ENCODE measurements at places on chromosomes 1 and 21.

DNA sequence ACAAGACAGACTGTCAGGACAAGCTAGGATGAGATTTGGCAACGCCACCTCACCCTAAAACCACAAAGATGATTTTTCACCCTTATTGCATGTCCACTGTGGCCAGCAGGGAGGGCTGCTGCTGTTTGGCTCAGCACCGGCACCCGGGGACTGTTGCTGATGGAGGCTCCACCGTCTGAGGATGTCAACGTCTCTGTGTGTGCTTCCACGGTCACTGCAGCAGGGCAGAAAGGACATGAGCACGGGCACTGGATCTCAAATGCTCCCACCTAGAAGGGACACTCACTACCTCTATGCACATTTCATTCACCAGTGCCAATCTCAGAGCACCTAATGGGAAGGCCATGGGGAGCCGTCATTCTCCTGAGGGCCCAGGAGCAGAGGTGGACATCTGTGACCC, 599.6 kb downstream of the PTPRU start:
- no peak for DNase-seq

GRCh38 chr1:83500987-83501591, 497.8 kb downstream of the TTLL7 start:
- DNase-seq: no peak

- DNase-seq: no peak
These were observed 549.7 kb downstream of the SMYD3 start for GRCh38 chr1:245957427-245957826.

DNA sequence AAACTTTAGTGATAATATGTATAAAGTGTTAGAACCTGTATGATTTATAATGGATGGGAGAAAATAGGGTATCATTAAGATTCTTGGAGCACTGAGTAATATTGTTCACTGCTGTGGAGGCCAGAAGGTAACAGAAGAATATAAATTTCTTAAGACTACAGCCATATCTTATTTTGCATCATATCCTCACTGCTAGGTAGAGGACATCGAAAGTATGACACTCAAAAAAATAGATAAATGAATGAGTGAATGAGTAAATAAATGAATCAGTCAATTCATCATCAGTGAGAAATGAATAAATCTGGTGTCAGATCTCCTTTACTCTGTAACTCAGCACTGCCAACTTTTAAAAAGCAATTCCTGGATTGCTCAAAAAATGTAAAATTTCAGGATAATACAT, 33.2 kb downstream of the RGS13 start:
- DNase-seq: no peak

- no peak for DNase-seq
These were observed 28.2 kb downstream of the TRIM62 start for GRCh38 chr1:33153650-33154049.

DNA sequence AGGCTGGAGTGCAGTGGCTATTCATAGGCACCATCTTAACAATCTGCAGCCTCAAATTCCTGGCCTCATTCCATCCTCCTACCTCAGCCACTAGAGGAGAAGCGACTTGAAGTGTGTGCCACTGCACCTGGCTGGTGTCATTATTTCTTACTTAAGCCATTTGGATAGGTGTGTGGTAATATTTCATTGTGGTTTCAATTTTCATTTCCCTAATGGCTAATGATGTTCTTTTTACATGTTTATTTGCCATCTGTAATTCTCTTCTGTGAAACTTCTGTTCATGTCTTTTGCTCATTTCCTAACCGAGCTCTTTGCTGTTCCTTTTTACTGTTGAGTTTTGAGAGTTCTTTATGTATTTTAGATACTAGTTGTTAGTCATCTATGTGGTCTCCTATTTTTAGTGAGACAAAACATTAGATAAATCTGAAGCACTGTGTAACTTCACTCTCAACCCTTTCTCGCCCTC, 66.8 kb downstream of the SLC27A3 start:
- no peak for DNase-seq

GRCh38 chr1:209850342-209850979, 22.7 kb downstream of the UTP25 start:
- DNase-seq: peak; percentile 9

DNA sequence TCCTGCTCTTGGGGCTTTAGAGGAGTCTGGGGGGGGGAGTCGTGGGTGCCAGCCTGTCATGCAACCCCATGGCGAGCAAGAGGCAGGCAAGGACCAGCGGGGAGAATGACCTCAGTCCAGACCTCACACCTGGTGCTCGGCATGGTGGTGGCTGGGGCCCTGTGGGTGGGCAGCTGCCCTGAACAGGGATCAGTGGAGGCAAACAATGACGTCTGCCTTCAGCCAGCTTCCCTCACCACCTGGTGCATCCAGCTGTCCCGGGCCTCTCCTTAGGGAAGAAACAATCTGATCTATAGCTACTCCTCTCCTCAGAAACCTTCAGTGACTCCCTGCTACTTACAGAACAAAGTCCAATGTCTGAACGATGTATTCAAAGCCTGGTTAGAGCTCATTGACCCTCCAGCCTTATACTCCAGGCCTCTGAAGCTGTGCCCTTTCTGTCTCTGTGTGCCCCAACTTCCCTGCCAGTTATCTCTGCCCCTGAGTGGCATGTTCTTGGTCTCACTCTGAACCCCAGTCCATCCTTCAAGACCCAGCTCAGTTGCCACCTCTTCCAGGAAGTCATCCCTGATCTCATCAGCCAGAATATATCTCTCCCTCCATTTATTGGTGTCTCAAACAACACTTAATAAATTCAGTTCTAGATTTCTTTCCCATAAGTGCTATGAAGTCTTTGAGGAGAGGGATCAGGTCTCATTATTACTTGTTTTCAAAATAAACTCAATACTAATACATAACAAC, 6.6 kb downstream of the PADI2 start:
- DNase-seq: no peak

GRCh38 chr1:220317161-220317560, 44.9 kb upstream of the RAB3GAP2 start:
- DNase-seq: no peak

DNA sequence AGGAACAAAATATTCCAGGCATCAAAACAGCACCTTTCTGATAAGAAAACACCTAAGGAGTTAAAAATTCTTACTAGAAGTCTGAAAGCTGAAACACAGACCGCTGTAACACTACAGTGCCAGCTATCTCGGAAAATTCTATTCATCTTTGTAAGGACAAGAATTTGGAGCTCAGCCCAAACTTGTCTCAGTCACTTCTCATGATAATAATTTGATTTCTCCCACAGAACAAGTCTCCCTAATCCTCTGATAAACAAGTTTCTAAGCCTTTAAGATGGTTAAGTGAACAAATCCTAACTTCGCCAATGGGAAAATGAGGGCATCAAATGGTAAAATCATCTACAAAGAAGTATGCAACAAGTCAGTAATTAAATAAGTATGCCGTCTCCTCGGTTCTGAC, 59.9 kb downstream of the SIPA1L2 start:
- no peak for DNase-seq

DNA sequence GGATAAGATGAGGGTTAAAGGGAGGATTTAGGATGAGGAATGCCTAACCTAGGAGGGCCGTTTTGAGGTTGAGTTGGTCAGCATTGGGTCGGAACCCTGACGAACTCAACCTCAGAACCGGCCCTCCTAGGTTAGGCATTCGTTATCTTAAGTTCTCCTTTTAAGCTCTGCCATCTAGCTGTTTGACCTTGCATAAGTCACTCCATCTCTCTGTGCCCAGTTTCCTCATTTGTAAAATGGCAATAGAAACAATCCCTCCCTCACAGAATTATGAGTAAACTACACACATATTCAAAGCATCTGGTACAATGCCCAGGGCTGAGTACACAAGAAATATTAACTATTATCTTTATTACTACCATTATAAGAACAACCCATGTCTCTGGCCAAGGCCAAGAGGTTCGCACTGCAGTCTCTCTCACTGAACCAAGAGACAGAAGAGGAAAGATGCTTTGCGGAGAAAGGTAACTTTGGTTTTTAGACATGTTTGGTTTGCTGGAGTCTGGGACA, 4.8 kb downstream of the ABCB10 start:
- no peak for DNase-seq

DNA sequence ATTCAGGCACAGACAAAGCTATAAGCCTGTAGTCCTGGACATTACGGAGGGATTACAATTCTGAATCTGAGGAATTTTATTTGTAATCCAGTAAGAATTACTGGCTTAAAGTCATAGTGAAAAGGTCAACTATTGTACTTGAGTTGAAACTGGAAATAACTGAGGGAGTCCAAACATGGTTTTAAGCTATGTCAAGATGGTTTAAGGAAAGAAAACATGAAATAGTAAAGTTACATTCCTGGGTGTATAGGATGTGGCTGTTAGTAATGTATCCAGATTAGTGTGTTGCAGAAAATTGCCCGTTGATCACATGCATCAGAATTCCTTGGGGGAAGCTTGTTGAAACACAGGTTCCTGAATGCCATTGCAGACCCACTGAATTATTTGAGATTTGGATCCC, 124.8 kb upstream of the GORAB start:
- DNase-seq: no peak

DNA sequence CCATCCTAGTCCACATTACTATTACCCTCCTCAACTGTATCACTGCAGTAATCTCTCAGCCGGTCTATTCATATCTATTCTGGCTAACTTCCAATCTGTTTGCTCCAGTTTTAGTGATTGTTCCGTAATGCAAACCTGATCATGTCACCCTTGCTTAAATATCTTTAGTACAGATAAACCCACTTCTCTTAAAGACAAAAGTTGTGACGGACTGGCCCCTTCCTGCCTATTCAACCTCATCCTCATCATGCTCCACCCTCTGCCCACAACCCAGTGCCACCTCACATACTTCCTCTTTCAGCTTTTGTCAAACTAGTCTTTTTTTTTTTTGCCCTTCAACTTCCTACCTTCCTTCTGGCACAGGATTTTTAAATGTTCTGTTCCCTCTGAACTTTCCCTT, 2.8 kb upstream of the C1orf162 start:
- DNase-seq: peak; percentile 48

DNA sequence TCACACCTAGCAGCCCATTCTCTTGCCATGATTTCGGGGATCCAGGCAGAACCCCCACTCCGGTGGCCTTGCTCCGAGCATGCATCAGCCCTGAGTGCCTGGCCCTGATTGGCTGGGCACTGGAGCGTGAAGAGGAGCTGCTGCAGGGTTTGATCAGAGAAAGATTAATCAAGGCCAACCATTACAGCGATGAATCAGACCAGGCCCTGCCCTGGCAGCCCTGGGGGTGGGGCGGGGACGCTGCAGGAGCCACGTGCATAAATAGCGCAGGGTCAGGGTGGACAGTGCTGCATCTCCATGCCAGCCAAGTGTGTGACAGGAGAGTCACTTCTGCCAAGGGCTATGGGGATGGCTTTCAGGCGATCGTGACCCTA, 3.4 kb upstream of the FAM131C start:
- DNase-seq: no peak

DNA sequence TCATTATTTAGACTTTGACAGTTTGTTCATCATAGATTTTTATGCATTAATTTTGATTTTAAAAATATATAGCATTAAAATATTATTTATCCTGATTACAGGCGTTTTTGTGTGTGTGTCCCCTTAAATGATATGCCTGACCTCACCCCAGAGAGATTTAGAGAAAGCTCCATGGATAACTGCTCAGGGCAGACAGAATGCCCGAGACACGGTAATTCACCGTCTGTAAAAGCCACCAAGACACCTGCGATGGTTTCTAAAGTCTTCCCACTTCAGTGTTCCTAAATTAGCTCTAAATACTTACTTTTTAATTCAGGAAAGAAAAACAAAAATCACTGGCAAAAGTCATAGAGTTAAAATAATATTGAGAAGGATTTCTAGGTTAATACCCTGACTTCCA, 350.6 kb upstream of the RUNX1 start:
- no peak for DNase-seq

DNA sequence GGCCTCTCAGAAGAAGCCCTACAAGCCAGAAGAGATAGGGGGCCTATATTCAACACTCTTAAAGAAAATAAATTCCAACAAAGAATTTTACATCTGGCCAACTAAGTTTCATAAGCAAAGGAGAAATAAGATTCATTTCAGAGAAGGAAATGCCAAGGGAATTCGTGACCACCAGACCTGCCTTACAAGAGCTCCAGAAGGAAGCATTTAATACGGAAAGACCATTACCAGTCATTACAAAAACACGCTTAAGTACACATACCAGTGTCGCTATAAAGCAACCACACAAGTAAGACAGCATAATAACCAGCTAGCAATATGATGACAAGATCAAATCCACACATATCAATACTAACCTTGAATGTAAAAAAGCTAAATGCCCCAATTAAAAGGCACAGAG, 704.9 kb upstream of the CHRM3 start:
- DNase-seq: no peak

DNA sequence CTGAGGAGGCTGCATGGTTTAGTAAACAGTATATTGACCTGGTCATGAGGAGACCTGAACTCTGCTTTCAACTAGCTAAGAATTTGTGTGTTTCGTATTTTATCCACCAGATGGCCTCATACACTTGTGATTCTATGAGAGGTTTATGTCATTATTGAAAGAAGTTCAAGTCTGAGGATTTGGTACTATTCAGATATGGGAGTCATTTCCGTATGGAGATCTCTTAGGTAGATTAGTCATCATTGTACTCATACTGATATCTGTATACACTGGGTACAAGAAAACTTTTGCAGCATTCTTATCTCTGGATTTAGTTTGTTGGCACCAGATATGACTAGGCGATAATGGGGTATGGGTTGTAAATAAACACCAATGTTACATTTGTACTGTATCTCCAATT, 26.6 kb downstream of the ATF6 start:
- no peak for DNase-seq

GRCh38 chr1:21814241-21814918, 2.3 kb downstream of the LDLRAD2 start:
- peak; percentile 6 for DNase-seq

GRCh38 chr1:17405898-17406759, 33.3 kb downstream of the RCC2 start:
- peak; percentile 13 for DNase-seq

GRCh38 chr1:170560681-170561285, 28.8 kb downstream of the GORAB start:
- DNase-seq: no peak

- no peak for DNase-seq
These were observed 179.6 kb downstream of the RUNX1 start for GRCh38 chr21:34869545-34869944.

DNA sequence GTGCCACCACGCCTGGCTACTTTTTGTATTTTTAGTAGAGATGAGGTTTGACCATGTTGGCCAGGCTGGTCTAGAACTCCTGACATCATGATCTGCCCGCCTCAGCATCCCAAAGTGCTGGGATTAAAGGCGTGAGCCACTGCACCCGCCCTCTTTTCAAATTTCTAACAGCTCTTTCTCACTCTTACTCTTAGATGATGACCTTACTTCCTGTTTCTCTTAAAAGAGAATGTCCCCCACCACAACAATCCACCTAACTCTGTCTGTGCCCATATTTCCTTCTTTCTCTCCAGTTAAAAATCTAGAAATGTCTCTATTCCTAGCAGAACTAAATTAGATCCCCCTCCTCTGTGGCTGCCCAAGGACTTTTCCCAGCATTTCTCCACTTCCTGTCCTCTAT, 46.6 kb upstream of the RGS2 start:
- no peak for DNase-seq

- no peak for DNase-seq
These were observed 52.7 kb downstream of the MIGA1 start for GRCh38 chr1:77831976-77832711.

All from stimulated activated CD4-positive, alpha-beta T cell treated with anti-CD3 and anti-CD28 coated beads, Interleukin-15, amount 100 ng/mL, for 48 hours (primary cell).